Upper lobe of left lung (tissue), 6 donors: ENCODE measurements at places on chromosomes 4 and X. TPM values are rescaled to one million over a fixed set of nuclear protein-coding genes. Genes with fewer than 3 reads are reported as not detected.

DNA sequence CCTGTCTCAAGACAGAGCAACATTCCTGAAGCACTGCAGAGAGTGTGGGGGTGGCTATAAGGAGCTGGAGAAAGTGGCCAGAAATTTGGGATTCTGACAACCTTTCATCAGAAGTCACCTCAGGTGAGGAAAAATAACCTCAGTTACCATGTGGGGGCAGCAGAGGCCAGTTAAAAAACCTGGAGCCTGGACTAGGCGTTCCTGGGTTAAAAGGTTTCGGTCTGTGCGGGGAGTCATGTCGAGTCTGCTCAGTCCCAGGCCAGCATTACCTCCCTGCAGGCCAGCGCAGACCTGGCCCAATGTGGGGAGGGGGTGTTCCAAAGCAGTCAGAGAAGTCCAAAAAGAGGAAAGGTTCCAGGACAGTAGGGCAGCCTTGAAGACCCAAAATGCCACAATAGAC, 10.9 kb upstream of the NALF2 start:
- H3K27me3 ChIP-seq, result no peaks in the 10 kb centered on the region
- H3K4me3 ChIP-seq, result no peak overlapping the region
- no peaks in the 10 kb centered on the region for H3K36me3 ChIP-seq

DCAF8L2 gene
- total RNA-seq, result not detected

- H3K27me3 ChIP-seq, result no peaks in the 10 kb centered on the region
- DNase-seq, result no peak
- H3K4me3 ChIP-seq, result no peak overlapping the region
Observed at GRCh38 chr4:189440716-189441115, 500.0 kb upstream of the FRG1 start.

DRP2 gene
- total RNA-seq, result not detected

JCHAIN gene
- total RNA-seq, result 12.6 TPM

DNA sequence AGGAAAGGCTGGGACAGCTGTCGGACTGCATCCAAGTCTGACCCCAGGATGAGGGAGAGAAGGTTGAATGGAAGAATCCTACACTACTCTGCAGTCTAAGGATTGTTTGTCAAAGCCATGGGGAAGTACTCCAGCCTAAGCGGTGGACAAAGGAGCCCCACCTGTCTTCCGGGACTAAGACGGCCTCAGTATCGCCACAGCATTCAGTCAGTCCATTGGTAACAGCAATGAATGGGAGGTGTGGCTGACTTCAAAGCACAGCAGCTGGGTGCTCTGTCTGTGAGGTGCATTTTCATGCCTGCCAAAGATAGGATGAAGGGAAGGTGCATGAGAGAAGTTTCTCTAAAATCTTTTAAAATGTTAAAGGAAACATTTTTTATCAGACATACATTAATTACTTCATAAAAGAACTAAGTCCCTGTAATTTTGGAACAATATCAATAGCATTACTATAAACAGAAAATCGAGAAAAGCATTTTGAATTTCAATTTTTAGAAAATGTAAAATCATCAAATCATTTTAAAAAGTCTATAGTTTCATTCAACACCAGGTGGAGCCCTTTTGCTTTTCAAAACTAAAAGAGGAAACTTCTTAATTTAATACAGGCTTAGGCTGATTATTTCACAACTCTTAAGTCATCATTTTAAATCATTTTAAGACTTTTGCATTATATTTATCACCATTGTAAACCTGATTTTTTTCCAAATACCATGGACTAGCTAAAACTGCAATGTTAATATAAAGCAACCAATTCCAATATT, 27.6 kb upstream of the INTU start:
- no peak overlapping the region for H3K4me3 ChIP-seq
- H3K27me3 ChIP-seq, result no peaks in the 10 kb centered on the region
- H3K4me1 ChIP-seq, result no peaks in the 10 kb centered on the region
- no peaks in the 10 kb centered on the region for H3K36me3 ChIP-seq
- H3K27ac ChIP-seq, result no peak overlapping the region

TLR6 gene
- 10.4 TPM for total RNA-seq

DNA sequence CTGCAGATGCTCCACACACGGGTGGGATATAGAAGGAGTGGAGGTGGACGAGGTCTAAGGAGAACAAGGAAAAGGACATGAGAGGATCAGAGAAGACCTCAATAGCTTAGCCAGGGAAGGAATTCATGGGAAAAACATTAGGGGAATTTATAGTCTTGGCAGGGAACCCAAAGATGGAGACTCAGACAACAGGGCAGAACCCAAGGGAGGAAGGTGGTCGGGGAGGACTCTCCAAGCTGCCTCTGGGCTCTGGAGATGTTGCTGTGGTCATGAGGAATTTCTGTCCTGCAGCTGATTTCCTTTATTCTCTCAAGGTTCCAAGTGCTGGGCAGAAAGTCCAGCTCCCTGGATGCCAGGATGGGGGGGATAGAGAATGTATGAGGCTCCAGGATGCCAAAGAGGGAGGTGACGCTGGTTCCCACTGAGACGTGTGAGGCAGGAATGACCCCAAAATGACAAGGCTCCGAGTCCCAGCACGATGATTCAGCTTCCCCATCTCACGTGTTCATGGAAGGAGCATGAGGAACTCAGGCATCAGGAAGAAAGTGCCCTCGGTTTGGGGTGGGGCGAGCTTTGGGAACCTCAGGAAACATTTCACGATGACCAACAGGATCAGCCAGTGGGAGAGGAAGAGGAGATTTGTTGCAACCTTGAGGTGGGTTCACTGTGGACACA, 57.0 kb upstream of the PPP2R3B start:
- no peaks in the 10 kb centered on the region for H3K4me1 ChIP-seq
- H3K27ac ChIP-seq, result no peak overlapping the region
- DNase-seq, result no peak
- no peaks in the 10 kb centered on the region for H3K27me3 ChIP-seq
- H3K36me3 ChIP-seq, result no peaks in the 10 kb centered on the region

DNA sequence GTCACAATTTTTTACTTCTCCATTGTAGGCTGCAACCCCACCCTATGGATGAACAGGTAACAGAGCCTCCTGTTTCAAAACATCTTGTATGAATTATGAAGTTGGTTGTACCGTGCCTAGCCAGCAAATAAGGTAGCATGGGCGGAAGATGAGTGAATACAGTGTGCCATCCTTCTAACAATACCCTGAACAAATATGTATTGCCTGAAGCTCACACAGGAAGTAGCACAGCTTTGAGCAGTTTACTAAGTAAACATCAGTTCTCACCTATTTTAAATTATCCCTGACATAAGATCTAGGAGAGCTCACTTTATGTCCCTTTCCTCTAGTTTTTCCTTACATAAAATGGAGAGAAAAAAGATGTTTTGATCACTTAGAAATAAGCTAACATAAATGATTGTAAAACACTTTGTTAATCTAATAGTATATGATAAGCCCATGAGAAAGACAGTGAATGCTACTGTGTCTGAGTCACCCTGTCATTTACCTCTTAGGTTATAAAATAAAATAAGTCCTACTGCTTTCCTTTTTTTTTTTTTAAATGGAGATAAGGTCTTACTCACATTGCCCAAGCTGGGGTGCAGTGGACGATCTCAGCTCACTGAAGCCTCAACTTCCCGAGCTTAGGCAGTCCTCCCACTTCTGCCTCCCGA, 36.6 kb downstream of the GRSF1 start:
- H3K27ac ChIP-seq, result no peak overlapping the region
- H3K36me3 ChIP-seq, result no peaks in the 10 kb centered on the region
- H3K4me3 ChIP-seq, result no peak overlapping the region
- no peak for DNase-seq

DNA sequence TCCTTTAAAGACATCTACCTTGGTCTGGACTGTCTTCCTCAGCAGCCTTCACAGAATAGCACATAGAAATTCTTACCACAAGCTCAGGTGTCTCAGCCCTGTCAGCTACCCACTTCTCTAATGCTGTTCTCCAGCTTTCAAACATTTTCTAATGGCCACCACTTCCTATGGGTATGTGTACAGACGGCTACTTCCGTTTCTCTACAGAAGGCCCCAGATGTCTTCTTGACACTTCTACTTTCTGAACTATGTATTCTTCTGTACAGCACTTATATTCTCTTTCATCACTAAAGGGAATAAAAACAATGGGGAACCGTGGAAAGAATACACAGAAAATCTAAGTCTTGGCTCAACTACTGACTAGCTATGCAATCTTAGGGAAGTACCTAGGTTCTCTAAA, 13.3 kb downstream of the OPHN1 start:
- H3K4me1 ChIP-seq, result peaks cover 8% of the 10 kb centered on the region
- H3K27me3 ChIP-seq, result no peaks in the 10 kb centered on the region
- no peak for DNase-seq
- no peaks in the 10 kb centered on the region for H3K36me3 ChIP-seq
- H3K4me3 ChIP-seq, result no peak overlapping the region
- H3K27ac ChIP-seq, result no peak overlapping the region

BLOC1S4 gene
- 11.5 TPM for total RNA-seq

CNKSR2 gene
- 4.0 TPM for total RNA-seq

NAP1L5 gene
- 1.5 TPM for total RNA-seq

DNA sequence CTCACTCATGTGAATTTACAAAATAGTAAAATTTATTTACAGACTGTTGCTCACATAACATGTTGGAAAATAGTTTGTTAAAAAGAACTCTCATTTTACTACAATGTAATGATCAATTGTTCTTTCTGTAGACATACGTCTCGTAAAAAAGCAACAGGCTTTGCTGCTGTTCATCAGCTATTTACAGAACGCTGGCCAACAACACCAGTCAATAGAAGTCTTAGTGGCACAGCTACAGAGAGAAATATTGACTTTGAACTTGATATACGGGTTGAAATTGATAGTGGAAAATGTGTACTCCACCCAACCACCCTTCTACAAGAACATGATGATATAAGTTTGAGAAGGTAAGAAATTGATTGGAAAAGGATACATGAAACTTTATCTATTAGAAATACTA, 47.6 kb upstream of the ADAD1 start:
- H3K27ac ChIP-seq, result no peak overlapping the region
- no peak for DNase-seq
- peaks cover 23% of the 10 kb centered on the region for H3K36me3 ChIP-seq
- H3K4me1 ChIP-seq, result no peaks in the 10 kb centered on the region

DBET gene
- not detected for total RNA-seq

GRCh38 chrX:114017086-114017485, 566.8 kb upstream of the HTR2C start:
- no peaks in the 10 kb centered on the region for H3K27me3 ChIP-seq
- H3K4me1 ChIP-seq, result no peaks in the 10 kb centered on the region
- no peak for DNase-seq
- H3K27ac ChIP-seq, result no peak overlapping the region

- no peaks in the 10 kb centered on the region for H3K27me3 ChIP-seq
- H3K4me1 ChIP-seq, result no peaks in the 10 kb centered on the region
- H3K27ac ChIP-seq, result no peak overlapping the region
- no peaks in the 10 kb centered on the region for H3K36me3 ChIP-seq
- H3K4me3 ChIP-seq, result no peak overlapping the region
Observed at GRCh38 chrX:26613956-26614355, 398.0 kb downstream of the MAGEB5 start.

DNA sequence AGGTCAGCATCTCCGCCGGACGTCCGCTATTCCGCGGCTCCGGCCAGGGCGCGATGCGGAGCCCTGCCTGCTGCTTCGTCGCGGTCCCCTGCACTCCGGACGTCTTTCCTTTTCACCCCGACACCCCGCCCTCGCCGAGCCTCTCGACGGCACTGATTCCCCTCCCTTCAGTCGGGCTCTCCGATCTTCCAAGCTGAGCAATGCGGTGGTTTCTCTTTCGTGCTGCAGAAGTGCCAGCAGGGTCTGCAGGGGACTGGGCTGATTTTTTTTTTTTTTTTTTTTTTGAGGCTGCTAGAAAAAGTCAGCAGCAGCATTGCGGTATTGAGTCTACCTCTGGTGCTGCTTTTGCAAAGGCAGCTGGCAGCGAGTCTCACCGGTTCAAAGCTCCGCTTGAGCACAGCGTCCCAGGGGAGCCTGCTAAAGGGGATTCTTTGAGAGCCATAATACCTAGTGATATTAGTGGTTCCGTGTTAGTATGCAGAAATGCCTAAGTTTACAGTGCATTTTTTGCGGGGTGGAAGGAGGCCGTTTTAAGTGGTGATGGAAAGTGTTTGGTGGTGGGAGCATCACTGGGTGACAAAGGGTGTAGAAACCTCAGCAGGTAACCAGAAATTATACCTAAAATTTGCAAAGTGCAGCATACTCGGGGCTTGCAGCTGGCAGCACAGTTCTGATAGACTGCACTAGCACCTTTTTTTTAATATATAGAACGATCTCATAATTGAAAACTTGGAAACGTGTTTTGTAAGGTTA, 969 bp downstream of the STIM2 start:
- peak overlapping the region; percentile 93 for H3K4me3 ChIP-seq
- no peaks in the 10 kb centered on the region for H3K27me3 ChIP-seq
- no peak for DNase-seq
- peak overlapping the region; percentile 96 for H3K27ac ChIP-seq

SLIT2 gene
- total RNA-seq, result 47.2 TPM

DNA sequence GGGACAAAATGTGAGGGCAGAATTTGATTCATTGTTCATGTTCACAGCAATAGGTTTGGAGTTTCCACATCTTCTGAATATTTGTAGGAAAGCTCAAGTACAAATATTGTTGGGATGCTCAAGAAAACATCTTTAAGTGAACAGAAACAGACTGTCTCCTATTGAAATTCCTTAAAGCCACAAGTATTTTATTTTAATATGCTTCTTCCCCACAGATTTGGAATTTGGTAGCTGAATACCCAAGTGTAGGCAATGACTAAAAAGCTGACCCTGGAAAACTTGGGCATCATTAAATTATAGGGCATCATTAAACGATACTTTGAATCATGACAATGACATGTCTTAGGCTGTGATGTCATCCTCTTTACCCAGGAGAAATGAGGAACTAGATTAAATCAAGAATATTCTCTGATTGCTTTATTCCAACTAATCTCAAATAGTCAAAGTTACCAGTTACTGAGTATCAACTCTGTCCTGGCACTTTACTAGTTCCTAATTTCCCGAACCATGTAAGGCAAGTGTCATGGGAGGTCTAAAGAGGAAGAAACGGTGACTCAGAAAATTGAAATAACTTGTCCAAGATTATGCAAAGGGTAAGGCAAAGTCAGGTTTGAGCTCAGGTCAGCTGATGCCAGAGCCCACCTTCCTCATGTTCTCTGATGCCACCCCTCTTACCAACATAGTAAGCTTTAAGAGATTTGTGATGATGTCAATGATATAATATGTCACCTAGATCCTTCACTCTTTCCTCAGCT, 223.1 kb upstream of the LEF1 start:
- H3K27me3 ChIP-seq, result no peaks in the 10 kb centered on the region
- no peaks in the 10 kb centered on the region for H3K4me1 ChIP-seq
- H3K4me3 ChIP-seq, result no peak overlapping the region
- H3K27ac ChIP-seq, result no peak overlapping the region
- no peak for DNase-seq

DNA sequence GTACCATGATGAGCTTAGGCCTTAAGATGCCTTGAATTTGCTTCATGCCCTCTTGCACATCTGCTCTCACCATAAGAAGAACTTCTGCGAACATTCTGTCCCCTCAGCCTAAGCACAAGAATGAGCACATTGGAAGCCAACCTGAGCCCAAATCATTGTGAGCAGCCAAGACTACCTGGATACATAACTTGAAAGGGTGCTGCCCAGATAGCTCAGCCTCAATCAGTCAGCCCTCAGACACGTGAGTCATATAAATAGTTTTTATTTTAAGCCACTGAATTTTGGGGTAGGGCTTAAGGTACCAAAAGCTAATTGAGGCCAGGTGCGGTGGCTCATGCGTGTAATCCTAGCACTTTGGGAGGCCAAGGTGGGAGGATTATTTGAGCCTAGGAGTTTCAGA, 27.5 kb upstream of the BBS12 start:
- no peak for DNase-seq
- no peaks in the 10 kb centered on the region for H3K4me1 ChIP-seq
- no peak overlapping the region for H3K4me3 ChIP-seq
- H3K27me3 ChIP-seq, result no peaks in the 10 kb centered on the region

PNCK gene
- total RNA-seq, result not detected
